ENCODE measurements at places on chromosomes 2 and 18.

GRCh38 chr2:163324677-163325076, 411.1 kb downstream of the FIGN start:
- no peak for DNase-seq

DNA sequence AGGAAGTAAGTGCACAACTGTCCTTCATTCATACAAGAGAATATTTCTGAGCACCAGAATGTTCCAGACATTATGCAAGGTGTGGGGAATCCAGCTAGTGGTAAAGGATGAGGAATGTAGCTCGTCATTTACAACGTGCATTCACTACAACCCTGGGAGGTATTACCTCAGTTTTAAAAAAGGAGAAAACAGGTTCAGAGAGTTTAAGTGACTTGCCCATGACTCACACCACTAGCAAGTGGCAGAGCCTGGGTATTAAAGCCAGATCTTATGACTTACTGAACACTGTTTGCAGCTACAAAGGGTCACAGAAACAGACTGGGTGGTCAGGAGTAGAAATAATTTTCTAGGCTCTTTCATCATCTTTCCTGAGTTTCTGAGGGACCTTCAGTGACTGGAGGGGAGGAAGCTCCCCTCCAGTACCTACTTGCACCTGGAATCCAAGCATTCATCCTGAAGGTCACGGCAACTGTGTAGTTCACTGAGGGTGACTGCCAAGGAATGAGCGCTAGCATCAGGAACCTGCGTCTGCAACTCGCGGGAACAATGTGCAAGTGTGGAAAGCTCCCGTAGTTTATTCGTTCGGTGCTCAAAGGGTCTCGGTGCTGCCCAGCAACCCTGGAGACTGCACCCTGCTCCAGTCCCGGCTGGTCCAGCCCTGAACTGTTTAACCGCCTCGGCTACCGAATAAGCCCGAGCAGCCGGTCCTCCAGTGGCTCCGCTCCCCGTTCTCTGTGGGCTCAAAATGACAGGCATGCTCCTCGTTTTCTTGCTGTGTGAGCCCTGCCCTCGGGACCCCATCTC, 647 bp downstream of the CCDC121 start:
- no peak for DNase-seq

- DNase-seq: no peak
These were observed 16.3 kb downstream of the DYNC2LI1 start for GRCh38 chr2:43790147-43790546.

DNA sequence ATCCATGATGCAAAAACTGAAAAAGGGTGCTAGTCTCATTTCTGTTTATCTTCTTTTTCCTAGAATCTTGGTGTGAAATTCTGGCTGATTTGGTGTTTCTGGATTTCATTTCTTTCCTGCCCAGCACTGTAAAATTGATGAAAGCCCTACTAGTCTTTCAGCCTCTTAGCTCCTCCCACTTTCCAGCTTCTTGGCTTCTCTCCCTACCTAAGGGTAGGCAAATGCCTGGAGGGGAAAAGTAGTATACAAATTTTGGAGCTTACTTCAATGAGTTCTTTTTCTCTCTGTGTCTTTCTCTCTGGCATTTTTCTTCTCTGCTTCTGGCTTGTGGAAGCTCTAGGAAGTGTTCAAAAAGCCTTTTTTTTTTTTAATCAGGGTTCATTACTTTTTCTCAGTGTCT, 160.5 kb downstream of the XIRP2 start:
- no peak for DNase-seq

All from stimulated activated CD4-positive, alpha-beta T cell treated with anti-CD3 and anti-CD28 coated beads, Interleukin-4, amount 100 ng/mL, for 4 hours (primary cell).